ENCODE measurements at places on chromosomes 1 and 21.

- DNase-seq = no peak
These were observed 286.9 kb upstream of the USP25 start for GRCh38 chr21:15442743-15443469.

GRCh38 chr1:2874607-2875480 lies 73.4 kb upstream of the TTC34 start:
- DNase-seq = no peak

GRCh38 chr1:195866781-195867222 lies 741.4 kb downstream of the KCNT2 start:
- no peak for DNase-seq

- no peak for DNase-seq
These were observed 84.6 kb downstream of the ADGRL2 start for GRCh38 chr1:81885291-81885690.

- DNase-seq = no peak
These were observed 2.8 kb downstream of the HPDL start for GRCh38 chr1:45329445-45329844.

DNA sequence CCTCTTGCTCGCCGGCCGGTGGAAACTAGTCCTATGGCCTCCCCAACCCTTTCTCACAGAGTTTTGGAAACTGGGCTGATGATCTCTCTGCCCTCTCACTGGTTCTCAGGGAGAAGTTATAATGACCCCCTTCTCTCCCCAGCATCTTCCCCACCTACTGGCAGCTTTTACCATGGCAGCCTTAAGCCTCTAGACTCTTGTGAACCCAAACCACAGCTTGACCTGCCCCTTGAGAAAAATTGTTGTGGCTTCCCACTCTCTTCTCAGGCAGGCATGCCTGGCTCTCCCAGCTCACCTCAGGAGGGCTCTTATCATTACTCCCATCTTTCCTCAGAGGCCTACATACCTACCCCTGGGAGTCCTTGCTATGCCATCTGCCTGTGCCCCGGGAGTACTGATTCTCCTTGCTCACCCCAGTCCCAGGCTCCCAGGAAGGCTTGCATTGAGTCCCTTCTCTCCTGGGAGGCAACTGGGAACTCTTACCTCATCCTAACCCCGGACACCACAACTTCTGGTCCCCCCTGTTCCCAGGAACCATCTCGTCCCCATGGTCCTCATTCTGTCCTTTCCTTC lies 1.6 kb downstream of the NSUN4 start:
- peak; percentile 37 for DNase-seq

DNA sequence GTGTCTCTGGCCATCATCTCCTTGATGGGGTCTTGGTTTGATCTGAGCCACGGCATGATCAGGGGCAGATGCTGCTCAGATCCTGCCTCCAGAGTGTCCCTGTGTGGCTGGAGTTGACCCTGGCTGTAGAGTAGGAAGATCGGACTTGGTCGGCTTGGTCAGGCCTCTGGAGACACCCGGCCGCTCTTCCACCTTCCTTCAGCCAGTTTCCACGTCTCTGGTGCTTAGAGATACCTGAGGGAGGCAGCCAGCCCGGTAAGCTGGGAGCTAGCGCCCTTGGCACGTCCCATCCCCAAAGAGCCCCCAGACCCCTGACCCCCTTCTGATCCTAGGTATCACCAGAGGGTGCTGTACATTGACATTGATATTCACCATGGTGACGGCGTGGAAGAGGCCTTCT lies 8.8 kb downstream of the MARCKSL1 start:
- DNase-seq = no peak

DNA sequence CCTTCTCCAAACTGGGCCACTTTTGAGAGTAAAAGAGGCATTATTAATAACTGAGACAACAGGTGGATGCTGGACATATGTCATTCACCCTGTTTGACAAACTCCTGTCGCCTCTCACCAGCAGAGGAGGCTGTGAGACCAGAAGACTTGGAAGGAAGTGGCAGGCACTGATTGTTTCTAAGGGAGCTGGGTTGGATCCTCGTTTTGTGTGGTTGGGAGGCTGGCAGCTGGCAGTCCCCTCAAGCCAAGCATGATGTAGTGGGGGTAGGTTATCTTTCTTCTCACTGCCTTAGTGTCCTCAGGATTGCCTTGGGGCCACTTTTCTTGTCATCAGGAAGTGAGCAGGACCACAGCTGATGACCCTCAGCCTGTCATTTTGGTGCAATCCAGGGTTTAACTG lies 86.5 kb upstream of the KCNJ15 start:
- DNase-seq = no peak

- DNase-seq = peak; percentile 71
These were observed 10.4 kb downstream of the EMC1 start for GRCh38 chr1:19240673-19241538.

DNA sequence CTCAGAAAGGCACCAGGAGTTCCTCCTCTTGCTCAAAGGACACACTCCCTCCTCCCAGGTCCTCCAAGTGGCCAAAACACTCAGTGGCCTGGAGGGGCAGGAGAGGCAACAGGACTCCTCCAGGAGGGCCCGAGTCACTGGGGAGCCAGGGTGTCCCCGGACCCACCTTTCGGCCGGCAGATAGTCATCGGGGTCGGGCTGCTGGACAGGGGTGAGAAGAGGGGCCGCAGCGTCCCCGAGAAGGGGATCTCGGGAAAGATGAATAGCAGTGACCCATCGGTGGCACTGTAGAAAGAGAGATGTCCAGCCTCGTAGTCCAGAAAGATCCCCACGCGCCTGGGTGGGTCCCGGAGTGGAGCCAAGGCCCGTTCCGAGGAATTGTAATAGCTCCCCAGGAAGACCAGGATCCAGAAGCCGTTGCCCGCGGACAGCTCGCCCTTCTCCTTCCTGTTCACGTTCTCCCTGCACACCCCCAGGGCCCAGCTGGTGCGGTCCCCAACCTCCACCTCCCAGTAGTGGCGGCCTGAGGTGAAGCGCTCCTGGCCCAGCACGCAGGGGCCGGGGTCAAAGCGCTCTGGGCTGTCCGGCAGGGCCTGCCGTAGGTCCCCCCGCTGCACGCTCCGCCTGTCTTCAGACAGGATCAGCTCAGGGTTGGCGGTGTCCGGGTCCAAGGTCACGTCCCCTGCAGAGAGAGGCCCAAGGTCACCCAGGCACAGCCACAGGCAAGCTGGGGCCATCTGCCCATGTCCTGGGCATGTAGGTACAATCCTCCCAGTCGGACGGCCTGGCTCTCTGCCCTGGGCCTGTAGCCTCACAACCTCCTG lies 11.9 kb downstream of the TRIM11 start:
- no peak for DNase-seq

- DNase-seq = no peak
These were observed 299.7 kb downstream of the VAV3 start for GRCh38 chr1:107664982-107665925.

DNA sequence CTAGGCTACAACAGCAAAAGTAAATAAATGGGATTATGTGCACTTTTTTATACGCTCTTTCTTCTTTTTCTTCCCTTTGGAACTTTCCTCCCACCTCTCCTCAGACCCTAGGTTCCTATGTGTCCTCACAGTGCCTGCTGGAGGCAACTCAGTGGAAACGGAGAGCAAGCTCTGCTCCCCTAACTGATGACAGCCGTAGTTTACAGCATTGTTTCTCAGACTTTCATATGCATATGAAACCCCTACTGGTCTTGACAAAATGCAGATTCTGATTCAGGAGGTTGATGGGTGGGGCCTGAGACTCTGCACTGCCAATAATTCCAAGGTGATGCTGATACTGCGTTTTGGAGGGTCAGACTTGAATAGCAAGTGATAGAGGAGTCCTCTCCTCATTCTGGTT lies 34.3 kb upstream of the HMCN1 start:
- no peak for DNase-seq

DNA sequence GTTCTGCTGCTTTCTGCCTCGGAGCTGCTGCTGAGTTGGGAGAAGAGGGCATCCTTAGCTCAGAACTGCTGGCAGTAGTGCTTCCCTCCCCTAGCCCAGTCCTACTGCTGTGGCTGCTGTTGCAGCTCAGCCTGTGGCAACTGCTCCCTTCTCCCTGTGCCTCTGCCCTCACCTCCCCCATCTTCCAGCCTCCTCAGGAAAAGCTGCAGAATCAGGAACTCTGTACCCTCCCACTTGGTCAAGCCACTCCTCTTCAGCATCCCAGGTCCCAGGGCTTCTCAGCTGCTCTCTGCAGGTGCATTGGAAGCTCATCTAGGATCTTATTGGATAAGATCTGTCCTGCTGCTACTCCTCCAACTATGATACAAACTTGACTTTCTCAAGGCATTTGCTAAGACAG lies 316.7 kb downstream of the BRINP2 start:
- no peak for DNase-seq

GRCh38 chr1:224182057-224182865 lies 779 bp upstream of the DEGS1 start:
- DNase-seq = peak; percentile 81

DNA sequence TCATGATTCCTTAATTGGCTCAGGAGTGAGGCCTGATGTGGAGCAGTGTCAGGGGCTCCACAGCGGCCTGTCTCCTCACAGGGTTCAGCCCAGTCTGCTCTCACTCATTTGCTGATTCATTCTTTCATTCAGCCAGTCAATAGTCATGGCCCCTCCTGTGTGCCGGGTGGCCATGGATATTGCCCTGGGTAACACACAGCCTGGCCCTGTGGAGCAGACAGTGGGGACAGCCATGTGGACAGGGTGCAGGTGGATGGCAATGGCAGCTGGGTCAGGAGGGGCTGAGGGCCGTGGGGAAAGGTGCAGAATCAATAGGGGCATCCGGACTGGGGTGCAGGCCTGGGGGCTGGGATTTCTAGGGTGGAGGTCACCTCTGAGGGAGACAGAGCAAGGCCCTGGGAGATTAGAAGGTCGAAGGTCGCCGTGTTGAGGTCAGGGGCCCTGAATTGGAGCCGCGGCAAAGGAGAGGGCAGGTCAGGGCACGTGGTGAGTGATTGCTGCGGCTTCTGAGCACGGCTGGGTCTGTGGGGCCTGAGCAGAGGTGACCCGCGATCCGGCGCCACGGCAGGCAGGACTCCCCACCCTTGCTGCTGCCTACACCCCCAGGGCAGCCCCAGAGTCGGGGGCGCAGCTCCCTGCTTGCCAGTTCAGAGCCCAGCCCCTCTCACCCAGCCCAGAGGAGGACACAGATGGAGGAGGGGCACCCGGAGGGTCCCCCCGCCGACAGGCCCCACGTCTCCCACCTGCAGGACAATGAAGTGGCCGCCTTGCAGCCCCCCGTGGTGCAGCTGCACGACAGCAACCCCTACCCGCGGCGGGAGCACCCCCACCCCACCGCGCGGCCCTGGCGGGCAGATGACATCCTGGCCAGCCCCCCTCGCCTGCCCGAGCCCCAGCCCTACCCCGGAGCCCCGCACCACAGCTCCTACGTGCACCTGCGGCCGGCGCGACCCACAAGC lies 33.4 kb downstream of the SLC19A1 start:
- no peak for DNase-seq

DNA sequence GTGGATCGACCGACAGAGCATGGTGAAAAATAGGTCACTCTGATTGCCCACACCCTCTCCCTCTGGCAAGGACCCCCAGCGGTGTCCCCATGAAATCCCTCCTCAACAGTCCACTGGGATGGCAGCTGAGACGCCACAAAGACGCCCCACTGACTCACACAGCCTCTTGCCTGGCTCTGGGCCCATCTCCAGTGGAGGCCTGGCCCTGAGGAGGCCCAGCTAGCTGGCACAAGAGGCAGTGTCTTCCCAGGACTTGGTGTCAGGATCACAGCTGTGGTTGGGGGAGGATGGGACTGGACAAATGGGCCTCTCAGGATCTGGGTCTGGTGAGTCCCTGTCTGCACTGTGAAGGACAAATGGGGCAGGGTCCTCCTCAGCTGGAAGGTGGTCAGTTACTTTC lies 4.6 kb downstream of the ALX3 start:
- DNase-seq = no peak

GRCh38 chr1:24502065-24502708 lies 449 bp upstream of the RCAN3 start:
- peak; percentile 89 for DNase-seq

DNA sequence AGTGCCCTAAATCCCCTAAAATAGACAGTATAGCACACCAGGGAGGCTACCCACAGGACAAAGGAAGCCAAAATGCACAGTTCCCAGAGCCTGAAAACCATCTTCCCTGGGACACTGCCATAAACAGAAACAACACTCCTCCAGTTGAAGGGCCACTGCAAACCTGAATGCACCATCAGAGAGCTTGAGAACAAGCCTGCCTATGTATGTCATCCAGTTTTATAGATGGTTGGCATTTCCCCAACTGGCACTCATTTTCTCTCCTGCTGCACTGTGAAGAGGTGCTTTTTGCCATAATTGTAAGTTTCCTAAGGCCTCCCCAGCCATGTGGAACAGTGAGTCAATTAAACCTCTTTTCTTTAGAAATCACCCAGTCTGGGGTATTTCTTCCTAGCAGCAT lies 169.0 kb downstream of the AGBL4 start:
- no peak for DNase-seq

GRCh38 chr1:152515434-152515783 lies 1.1 kb downstream of the CRCT1 start:
- no peak for DNase-seq

- no peak for DNase-seq
These were observed 139.4 kb downstream of the EDEM3 start for GRCh38 chr1:184615301-184615700.

- DNase-seq = no peak
These were observed 53.8 kb upstream of the PRDX6 start for GRCh38 chr1:173423291-173423690.

DNA sequence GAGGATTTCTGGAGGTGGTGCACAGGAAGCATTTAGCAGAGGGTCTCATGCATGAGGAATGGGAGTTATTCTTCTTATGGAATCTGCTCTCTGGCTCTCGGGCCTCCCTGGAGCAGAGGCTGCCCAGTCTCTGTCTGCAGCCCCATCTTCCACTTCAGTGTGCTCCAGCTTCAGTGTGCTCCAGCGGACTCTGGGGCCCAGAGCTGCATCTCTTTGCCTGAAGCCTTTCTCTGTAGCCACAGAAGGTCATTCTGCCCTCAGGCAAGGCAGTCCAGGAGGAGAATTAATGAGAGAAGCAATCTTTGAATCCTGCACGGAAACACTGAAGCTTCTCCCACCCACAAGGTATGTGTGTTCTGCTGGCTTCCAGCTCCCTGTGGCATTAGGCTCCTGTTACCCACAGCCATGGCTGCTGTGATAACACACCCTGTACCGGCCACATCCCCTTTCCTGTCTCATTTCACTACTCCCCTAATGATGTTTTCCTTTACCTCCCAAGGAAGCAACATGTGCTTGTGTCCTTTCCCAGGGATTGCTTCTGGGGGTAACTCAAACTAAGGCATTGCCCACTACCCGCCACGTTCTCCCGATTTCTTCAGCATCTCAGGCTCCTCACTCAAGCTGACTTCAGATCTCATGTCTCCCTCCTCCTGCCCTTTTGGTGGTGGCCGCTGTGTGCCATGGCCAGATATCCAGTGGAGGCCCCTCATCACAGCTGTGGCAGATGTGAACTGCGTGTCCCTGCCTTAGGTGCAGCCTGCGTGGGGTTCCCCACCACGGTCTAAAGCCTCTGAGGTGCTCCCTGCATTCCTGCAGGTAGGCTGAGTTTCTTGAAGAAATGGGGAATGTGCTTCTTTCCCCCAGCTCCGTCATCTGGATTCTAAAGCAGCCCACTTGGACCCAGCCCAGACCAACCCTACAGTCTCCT lies 181.2 kb upstream of the GALNT2 start:
- DNase-seq = no peak

Data from CD4-positive, alpha-beta T cell treated with Interleukin-21 for 1 hour (primary cell).